Lung (tissue), 17 donors: ENCODE measurements at places on chromosomes 3 and 15. TPM values are rescaled to one million over a fixed set of nuclear protein-coding genes. Genes with fewer than 3 reads are reported as not detected.

DNA sequence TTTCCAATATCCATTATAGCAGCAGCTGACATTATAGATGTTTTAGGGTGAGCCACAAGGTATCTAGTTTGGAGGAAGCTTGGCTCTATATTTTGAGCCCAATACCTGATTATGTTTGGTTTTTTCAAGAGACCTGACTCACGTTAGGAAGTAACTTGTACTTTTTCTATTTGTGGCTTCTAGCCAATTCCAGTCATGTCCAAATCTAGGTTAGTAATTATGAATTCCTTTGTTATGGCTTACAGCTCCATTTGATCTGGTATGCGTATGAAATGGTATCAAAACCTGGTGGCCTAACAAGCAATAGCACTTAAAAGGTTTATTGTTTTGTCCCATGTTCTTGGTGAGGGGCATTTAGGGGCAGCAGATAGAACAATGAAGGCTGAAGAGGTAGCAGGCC, 115.9 kb downstream of the TOP2B start:
- no peak for DNase-seq

- no peak for DNase-seq
Observed at GRCh38 chr15:66505430-66505811, 295 bp downstream of the ZWILCH start.

DNA sequence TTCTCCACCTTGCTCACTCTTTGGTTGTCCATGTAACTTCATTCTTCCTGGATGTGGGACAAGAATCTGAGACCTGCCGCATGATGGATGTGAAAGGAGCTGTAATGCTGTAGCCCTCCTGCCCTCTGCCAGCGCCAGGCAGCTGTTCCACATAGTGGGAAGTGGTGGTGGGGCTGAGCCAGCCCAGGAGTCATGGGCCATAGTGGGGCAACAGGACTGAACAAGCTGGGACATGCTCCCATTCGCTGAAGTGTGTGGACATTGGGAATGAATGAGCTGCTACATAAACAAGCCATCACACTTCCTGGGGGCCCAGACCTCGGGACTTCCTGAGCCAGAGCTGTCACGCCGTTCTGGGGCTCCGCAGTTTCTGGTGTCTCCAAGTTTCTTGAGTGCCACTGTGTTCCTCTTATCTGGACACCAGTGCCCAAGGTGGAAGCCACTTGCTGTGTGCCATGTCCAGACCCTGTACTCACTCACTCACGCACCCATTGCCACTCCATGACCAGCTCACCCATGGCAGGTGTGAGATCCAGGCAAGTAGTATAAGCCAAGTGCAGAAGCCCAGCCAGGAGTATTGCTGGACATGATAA, 624.3 kb upstream of the EPHA6 start:
- DNase-seq: no peak

Gene EHHADH
- 11.1 TPM for total RNA-seq

DNA sequence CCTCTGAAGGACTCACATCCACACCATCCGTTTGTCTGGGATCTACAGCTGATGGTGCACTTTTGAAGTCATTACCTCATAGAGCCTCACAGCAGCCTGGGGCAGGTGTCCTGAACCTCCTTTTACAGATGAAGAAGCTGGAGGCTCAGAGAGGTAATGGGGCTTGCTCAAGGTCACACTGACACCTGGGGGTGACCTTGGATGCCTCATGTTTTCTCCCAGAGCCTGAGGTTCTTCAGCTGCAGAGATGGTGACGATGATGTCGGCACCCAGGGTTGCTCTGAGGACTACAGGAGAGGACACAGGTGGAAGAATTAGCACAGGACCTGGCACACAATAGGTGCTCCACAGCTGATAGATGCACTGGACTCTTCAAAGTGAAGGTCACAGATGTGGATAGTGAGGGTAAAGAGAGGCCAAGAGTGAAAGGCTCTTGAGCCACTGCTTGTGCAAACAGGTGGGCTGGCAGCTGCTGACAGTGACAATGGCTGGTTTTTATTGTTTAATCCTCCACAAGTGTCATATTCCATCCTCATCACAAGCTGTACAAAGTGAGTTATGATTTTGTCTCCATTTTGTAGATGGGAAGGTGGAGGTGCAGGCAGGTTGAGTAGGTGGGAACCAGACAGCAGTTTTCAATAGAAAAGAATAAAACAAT, 17.4 kb upstream of the ATP2B2 start:
- no peak for DNase-seq

Gene TRH
- total RNA-seq: not detected

Gene TERC
- 12.4 TPM for total RNA-seq

Gene RBP2
- 1.1 TPM for total RNA-seq

- DNase-seq: no peak
Observed at GRCh38 chr3:117853923-117854668, 1144.5 kb downstream of the TUSC7 start.

Gene TMEM207
- total RNA-seq: not detected

Gene CERS3
- total RNA-seq: not detected

GRCh38 chr3:131216801-131217200, 164.8 kb upstream of the NUDT16 start:
- no peak for DNase-seq

Gene CHDH
- 10.9 TPM for total RNA-seq

GRCh38 chr15:88610701-88611231, 10.4 kb upstream of the AEN start:
- DNase-seq: no peak

- no peak for DNase-seq
Observed at GRCh38 chr15:79516646-79517045, 84.5 kb downstream of the MINAR1 start.

Gene NDUFB4
- 86.8 TPM for total RNA-seq

Gene SNTN
- 51.0 TPM for total RNA-seq

GRCh38 chr15:40806672-40807027, 239 bp upstream of the ZFYVE19 start:
- no peak for DNase-seq

GRCh38 chr3:122003112-122003511, 18.9 kb downstream of the ILDR1 start:
- no peak for DNase-seq

DNA sequence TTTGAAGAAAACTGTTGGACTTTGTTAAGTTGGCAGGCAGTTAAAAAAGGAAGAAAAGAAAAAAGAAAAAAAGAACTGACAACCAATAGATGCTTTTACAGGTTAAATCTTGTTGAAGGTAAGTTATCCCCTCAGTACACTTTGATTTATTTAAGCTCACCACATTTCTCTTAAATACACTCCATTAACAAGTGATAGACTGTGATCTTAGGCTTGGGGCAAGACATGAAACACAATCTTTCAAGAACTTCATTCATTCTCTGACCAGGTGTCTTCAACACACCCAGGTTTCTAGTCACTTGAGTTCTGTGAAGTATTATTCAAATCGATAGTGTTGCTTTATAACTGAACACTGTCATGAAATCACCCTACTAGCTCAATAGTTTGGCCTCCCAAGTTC, 751.9 kb downstream of the ROBO1 start:
- peak; percentile 38 for DNase-seq

Gene HIGD2B
- not detected for total RNA-seq

GRCh38 chr15:40313531-40314398, 6.0 kb upstream of the PLCB2 start:
- DNase-seq: peak; percentile 61

DNA sequence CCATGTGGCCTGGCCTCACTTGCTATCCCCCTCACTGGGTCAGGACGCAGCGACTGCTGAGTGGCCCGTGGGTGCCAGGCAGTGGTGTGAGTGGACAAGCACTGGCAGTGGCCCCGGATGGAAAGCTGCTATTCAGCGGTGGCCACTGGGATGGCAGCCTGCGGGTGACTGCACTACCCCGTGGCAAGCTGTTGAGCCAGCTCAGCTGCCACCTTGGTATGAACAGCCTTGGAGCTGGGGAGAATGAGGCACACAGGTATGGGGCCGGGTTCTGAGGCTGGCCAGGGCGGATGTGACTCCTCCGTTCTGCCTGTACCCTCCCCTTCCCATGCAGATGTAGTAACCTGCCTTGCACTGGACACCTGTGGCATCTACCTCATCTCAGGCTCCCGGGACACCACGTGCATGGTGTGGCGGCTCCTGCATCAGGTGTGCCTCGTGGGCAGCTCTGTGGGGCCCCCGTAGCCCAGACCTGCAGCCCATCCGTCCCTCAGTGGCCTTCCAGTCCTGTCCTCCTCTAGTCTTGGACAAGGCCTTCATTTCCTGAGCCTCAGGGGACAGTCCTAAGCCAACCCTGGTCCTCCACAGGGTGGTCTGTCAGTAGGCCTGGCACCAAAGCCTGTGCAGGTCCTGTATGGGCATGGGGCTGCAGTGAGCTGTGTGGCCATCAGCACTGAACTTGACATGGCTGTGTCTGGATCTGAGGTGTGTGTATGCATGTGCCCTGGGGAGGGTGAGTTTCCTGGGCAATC, 28.2 kb downstream of the NBEAL2 start:
- no peak for DNase-seq

- no peak for DNase-seq
Observed at GRCh38 chr3:27657404-27657803, 64.7 kb downstream of the EOMES start.
